Stromal cell of bone marrow (primary cell): ENCODE measurements at places on chromosomes 12 and 14.

DNA sequence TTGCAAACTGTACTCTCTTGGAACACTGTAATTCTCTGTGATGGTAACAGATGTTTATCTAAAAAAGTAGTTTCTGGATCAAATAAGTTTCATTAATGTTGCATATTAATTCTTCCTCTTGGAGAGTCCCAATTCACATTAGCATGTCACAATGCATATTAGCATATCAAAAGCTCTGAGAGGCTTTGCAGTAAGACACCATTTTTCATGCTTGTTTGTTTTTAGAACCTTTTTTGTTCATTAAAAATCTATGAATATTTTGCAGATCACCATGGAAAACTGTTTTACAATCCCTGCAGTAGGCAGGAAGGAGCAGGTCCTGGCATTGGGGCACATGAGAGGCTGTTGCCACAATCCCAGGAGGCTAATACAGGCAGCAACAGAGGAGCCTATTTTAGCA lies 180.7 kb downstream of the KCNH5 start:
- no peak for DNase-seq

DNA sequence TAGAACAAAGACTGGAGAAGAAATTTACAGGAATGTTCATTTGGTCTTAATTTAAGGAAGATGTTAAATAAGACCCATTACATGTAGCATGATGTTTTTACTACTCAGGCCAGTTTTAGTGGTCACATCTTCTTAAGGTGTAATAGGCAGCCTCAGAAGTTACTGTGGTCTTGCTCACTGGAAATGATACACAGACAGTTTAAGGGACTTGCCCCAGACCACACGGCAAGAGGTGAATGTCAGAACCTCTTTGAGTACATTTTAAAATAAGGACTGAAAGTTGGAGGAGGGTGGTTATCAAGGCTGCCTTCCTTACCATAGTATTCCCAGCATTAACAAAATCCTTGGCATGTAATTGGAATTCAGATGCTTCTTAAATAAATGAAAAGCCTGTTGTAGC lies 37.9 kb downstream of the LRRK2 start:
- no peak for DNase-seq

GRCh38 chr14:59199614-59200013 lies 11.1 kb downstream of the DAAM1 start:
- no peak for DNase-seq

DNA sequence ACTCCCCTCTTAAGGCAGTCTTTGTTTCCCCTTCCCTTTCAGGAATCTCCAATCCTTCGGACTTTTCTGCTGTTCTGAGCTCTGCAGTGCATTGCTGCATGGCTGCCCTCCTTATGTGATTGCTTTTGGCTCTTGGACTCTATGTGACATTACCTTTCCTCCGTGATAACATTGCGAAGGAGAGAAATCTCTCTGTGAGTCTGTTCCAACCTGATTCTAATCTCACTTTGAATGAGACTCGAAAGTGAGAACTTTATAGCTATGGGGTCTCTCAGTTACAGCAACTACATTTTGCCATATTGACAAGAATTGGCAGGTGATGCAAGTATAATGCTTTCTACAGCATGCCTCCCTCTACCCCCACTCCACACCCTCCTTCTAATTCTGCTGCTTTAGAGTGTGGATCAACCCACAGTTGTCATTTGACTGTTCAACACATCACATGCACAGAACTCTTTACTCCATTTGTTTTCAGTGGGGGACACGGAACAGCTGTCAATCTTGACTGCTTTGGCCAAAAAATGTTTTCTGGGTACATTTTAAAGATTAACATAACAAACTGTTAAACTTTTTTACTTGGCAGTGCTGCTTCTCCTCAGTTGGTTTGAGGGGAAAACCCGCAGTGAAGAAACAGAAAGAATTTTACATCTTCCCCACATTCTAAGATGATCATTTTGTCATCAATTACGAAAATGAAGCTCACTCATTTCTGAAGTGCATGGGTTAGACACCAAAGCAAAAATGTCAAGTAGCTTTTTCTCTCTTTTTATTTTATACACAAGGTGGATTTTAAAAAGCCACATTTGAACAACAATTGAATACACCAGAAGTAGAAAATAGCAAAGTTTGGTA lies 125.5 kb upstream of the RMST start:
- DNase-seq: no peak

- no peak for DNase-seq
Measured at GRCh38 chr12:40688085-40688725, 4.0 kb upstream of the CNTN1 start.

DNA sequence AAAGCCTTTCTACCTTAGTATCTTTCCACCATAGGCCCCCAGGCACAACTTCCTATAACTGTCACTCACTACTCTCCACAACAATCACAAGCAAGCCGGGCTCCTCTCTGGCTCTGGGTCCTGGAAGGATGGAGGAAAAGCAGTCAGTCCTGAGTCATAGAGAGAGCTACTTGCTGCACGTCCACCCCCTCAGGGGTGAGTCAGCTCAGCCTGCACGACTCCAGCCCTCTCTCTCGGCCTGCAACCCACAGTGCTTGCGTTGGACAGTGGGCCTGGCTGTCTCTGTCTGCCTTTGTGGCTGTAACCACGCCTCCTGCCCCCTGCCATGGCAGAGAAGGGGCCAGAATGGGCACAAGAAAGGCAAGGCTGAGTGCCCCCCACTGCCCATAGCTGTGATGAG lies 154.1 kb upstream of the FKBP4 start:
- peak; percentile 96 for DNase-seq

DNA sequence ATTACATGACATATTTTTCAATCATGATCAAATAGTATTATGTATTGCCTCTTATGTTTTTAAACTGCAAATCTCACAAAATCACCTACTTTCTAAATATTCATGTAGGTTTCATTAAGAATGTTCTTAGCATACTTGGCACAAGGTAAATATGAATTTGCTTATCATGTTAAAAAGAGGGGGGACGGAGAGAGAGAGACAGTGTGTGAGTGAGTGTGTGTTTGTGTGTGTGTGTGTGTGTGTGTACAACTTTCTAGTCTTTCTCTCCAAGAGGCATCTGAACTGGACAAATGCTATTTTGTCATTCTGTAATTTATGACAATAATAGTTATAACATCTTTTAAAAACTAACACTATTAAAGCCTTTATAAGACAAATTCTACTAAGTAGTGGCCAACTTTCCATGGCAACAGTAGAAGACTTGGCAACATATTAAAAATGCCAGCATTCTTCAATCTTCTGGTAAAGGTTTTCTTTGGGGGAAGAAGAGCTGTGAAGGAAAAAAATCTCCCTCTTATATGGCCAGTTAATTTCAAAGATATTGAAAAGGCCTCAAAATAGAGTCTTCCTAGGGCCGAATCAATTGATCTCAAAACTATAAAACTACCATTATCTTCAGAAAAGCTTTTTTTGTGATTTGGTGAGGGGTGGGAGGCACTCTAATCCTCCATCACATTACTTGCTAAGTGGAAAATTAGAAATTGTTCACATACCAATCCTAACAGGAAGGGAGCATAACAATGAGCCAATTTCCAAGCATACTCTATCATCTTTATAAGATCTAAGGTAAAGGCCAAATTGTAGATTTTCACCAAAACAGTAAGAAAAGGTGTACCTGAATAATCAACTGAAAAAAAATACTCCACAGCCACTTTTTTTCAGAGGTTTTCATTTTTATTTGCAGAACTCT lies 28.2 kb downstream of the CDK17 start:
- no peak for DNase-seq

GRCh38 chr14:70753518-70753953 lies 55.8 kb downstream of the MAP3K9 start:
- no peak for DNase-seq

- no peak for DNase-seq
Measured at GRCh38 chr12:120710805-120711296, 593 bp downstream of the UNC119B start.

- DNase-seq: no peak
Measured at GRCh38 chr14:97179573-97179972, 382.4 kb downstream of the VRK1 start.

DNA sequence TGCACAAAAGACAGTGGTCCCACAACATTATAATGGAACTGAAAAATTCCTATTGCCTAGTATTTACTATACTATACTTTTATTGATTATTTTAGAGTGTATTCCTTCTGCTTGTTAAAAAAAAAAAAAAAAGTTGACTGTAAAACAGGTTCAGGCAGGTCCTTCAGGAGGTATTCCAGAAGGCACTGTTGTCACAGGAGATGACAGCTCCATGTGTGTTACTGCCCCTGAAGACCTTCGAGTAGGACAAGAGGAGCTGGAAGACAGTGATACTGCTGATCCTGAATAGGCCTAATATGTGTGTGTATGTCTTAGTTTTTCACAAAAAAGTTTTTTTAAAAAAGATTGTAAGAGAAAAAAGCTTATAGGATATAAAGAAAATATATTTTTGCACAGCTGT lies 12.3 kb downstream of the UBE2N start:
- no peak for DNase-seq

GRCh38 chr12:32549675-32550079 lies 129.4 kb upstream of the DNM1L start:
- DNase-seq: no peak

DNA sequence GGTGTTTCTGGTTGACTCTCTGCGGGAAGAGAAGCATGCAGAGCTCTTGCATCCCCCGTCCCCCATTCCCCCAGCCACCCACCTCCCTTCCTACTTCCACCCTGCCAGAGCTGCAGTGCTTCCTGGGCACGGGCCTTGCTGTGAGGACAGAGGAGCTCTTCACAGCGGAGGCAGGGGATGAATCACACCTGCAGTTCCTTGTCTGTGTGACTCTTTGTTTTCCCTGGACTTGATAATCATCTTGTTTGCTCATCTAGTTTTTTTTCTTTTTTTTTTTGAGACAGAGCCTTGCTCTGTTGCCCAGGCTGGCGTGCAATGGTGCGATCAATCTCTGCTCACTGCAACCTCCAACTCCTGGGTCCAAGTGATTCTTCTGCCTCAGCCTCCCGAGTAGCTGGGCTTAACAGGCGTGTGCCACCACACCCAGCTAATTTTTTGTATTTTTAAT lies 27.8 kb downstream of the ANKRD9 start:
- DNase-seq: no peak

DNA sequence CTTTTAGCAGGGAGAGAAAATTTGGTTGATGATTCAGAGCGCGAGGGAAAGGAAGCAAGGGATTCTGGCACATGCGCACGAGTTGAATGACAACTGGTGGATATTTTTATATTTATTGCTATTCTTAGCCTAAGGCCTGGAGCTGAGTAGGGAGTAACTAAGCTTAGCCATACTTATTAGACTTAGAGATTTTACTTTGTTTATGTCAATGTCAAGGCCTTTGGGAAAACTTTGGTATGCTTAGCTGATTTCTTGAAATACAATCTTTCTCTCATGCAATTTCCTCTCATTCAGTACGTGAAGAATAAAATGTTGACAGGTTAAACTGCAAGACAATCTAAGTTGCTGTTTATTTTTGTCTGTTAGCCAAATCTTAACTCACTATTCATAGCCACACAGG lies 101.1 kb downstream of the CRADD start:
- peak; percentile 91 for DNase-seq

DNA sequence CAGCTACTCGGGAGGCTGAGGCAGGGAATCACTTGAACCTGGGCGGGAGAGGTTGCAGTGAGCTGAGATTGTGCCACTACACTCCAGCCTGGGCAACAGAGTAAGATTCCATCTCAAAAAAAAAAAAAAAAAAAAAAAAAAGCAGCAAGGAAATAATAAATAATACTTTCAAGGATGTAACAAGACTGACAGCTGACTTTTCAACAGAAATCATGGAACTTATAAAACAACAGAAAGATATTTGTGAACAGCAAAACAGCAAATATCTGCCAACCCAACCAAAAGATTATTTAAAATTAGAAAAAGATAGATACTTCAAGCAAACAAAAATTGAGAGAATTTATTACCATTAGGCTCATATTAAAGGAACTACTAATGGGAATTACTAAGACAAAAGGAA lies 115.1 kb downstream of the TSHR start:
- no peak for DNase-seq

GRCh38 chr14:24848102-24848790 lies 201.7 kb downstream of the STXBP6 start:
- peak; percentile 31 for DNase-seq

DNA sequence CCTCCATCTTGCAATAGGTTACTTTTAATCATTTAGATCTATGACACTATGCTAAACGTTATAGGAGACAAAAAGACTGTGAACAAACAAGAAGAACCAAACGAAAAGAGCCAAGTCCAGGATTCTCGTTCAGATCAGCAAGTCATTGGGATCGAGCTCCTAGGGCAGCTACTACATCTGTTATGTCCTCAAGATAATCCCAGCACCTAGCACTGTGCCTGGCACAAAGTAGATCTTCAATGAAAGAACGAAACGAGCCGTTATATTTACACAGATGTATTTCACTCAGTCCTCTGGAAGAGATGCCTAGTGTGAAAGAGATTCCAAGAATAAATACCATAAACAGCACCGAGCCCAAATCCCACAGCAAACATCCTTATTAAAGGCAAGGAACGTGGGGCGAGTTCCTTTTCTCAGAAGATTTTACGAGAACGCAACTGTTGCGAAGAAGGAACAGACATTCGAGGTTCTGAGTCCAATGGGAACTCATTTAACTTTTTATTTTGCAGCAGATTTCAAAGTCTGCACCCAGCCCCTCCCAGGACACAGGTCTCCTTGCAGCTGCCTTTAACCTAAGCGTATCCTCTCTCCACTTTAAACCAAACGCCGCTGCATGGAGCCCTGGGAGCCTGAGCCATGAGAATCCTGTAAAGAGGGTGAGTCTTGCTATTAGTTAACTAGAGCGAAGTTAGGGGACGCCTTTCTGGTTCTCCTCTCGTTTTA lies 544 bp upstream of the TDP1 start:
- no peak for DNase-seq

- DNase-seq: no peak
Measured at GRCh38 chr12:55729819-55730818, 1.3 kb upstream of the CD63 start.
